Activated T-cell treated with anti-CD3 and anti-CD28 coated beads for 48 hours (primary cell): ENCODE measurements at places on chromosomes 7 and 10.
A peak's percentile ranks its signal among the peaks of the same experiment; 100 is the strongest.

GRCh38 chr7:104089612-104090011, 100.2 kb upstream of the RELN start:
- DNase-seq = no peak

DNA sequence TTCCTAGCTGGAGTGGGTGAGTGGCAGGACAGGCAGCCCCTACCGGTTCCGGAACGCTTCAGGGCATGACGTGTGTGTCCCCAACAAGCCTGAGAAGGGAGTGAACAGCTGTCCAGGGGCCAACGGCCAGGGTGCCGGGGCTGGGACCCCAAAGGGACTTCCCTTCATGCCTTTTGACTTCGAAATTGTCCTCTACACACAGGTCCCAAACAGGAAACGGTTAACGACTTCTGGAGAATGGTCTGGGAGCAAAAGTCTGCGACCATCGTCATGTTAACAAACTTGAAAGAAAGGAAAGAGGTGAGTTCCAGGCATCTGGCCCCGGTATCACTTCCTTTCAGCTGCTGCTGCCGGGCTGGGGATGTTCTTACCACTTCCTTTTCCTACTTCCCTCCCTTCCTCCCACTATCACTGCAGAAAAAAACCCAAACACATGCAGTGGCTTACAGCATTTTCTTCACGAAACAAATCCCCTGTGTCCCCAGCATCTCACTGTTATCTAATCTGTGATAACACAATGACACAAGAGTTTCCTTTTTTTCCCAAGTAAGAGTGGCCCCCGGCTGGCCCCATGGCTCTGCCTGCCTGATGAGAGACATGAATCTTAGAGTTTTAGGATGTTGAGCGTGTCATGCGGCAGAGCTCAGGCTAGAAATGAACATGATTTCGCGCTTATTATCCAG, 63.2 kb downstream of the MKI67 start:
- peak; percentile 24 for DNase-seq

DNA sequence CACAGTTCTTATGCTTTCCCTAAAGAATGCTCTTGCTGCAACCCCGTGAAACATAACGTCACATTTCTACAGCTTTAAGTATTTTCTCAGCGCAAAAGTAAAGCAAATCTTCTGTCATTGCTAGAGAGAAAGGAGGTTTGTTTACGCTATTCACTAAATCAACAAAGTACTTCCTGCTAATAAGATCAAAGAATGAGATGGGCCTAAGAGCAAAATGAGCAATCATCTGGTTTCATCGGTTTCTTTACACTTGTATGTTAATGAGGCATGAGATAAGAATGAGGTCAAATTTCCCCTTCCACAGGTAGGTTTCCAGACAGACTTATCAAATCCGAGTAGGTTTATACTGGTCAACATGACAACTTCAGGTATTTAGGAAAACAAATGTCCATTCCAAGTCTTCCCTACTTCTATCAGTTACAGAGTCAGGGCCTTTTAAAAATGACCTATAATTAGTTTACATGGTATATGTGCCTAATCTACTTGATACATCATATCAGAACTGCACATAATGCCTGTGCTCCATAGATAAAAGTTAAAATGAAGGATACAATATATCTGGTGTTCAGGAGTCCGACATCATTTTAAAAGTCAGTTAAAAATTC, 8.4 kb downstream of the USP6NL start:
- DNase-seq = no peak

GRCh38 chr10:55747244-55747643, 613.8 kb downstream of the ZWINT start:
- no peak for DNase-seq

DNA sequence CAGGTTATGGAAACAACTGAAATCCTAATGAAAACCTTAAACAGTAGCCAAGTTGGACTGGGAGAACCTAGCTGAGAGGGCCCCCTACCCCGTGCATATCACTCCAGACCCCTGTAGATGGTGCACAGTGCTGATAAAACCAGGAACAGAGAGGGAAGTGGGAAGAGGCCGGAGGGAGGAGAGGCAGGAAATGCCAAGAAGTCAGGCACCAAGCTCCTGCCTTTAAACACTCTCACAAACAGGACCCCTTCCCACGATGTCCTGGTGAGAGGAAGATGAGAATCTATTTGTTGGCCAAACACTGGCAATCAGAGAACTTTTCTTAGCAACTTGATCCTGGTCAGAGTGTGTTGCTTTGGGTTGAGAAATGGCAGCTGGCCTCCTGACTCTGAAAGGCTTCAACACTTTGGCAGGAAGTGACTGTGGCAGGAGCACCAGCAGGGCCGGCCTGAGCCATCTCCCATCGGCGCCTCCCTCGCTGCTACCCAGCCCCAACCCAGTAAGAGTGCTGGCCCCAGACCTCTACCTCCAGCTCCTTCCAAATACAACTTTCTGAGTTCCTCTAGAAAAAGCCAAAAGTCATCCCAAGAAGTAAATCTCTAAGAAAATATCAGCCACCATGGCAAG, 39.5 kb downstream of the GSDME start:
- DNase-seq = no peak

GRCh38 chr10:3140280-3140679, 32.3 kb downstream of the PITRM1 start:
- DNase-seq = no peak

DNA sequence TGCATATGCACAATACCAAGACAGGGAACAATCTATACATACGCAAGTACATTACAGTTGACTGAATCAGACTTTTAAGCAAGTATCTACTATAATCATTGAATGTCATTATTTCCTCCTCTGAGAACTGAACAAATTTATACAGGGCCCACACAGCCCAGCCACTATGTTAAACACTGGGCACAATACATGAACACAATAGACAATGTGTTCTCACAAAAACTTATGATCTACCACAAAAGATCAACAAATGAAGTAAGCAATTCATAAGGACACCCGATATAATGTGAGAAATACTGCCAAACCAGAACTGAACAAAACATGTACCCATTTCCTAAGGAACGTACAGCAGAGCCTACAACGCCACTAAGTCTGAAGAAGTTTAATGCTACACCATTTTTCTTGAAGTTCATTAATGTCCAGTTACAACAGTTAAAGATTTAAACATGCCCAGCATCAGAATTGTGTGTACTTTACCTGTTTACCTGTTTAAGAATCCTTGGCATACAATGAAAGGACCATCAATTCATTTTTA, 31.5 kb downstream of the SHTN1 start:
- no peak for DNase-seq
